ENCODE measurements at places on chromosomes 5 and 9.

- DNase-seq, result no peak
Measured at GRCh38 chr5:102867992-102868662, 113.0 kb downstream of the PAM start.

- no peak for DNase-seq
Measured at GRCh38 chr9:130017076-130017475, 25.9 kb downstream of the FNBP1 start.

- DNase-seq, result no peak
Measured at GRCh38 chr5:75018805-75019587, 33.4 kb downstream of the GCNT4 start.

DNA sequence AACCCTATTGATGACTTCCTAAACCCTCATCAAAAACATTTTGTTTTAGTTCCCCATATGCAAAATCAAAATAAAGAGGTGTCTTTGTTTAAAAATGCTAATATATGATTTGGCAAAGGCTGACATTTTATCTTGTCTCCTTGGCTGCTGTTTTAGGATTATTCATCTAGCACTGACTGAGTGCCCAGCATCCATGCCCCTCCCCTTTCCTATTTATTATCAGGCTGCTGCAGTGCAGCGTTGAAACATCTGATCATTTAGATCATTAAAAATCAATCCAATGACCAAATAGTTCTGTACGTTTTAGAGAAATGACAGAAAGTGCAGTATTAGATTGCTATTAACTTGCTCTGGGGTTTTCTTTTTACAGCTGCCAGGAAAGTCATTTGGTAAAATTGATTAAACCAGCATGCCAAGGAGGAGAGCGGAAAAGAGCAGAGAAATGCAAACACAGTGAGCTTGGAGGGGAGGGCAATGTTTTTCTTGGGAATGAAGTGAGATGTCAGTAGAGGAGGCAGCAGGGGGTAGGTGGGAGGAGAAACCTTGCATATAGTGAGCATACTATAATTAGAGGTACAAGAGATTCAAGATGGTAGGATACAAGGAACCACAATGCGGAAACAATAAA lies 286.3 kb downstream of the PDE4D start:
- DNase-seq, result no peak

GRCh38 chr5:123992641-123993040 lies 480.7 kb downstream of the CSNK1G3 start:
- DNase-seq, result no peak

GRCh38 chr5:150234576-150235499 lies 45.0 kb downstream of the SLC6A7 start:
- no peak for DNase-seq

GRCh38 chr5:150116667-150117400 lies 30.5 kb upstream of the CSF1R start:
- DNase-seq, result no peak

DNA sequence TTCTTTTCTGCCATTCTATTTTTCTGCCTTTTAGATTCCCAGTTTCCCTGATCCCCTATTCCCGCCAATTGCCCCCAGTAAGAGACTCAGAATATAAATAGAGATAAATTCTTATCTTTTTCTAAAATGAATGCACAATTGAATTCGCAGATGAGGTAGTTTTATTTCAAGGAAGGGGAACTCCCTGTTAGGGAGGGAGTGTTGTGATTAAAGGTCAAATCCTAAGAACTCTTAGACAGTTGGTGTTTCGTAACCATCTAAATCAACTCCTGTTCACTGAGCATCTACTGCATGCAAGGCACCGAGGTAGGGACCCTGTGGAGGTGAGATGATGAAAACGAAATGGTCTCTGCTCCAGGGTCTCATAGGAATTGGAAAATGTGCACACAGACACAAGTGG lies 7.7 kb upstream of the MAP3K1 start:
- DNase-seq, result no peak

DNA sequence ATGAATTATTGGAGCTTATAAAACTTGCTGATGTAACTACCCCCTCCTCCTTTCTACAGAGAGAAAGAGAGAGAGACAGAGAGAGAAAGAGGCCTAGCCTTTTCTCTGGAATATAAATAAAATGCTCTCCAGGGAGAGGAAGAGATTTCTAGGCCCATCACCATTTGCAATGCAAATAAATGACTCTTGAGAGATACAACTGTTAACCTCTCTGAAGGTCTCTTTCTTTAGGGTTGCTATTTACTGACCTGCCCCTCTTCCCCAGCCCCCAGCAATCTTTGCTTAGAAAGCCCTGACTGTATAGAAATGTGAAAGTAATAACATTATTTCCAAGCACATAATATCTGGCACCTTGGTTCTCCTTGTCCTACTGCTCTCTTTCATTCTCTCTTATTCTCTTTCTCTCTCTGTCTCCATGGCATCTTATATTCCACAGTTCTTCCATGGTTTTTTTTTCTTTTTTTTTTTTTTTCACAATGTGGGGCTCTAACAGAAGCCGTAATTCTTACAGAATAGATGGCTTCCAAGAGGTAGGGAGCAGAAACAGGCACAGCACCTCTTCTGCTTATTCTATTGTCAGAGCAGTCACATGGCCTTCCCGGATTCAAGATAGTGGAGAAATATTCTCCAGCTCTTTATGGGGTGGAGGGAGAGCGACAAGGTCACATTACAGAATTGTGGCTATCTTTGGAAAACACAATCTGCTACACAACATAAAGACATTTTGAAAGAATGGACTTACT lies 1087.9 kb upstream of the NUDT12 start:
- DNase-seq, result no peak

DNA sequence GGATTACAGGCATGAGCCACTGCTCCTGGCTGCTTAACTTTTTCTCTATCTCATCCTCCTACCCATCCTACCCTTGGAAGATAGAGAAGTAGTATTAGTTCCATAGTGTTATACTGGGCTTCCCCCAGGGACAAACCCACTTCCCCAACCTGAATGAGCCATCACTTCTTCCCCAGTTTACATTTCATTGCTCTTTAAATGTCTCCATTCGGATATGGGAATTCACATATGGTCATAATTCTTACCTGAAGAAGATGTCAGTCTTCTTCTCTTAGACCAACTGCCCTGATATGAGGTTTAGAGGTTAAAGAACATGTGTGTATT lies 1.9 kb downstream of the CD274 start:
- no peak for DNase-seq

DNA sequence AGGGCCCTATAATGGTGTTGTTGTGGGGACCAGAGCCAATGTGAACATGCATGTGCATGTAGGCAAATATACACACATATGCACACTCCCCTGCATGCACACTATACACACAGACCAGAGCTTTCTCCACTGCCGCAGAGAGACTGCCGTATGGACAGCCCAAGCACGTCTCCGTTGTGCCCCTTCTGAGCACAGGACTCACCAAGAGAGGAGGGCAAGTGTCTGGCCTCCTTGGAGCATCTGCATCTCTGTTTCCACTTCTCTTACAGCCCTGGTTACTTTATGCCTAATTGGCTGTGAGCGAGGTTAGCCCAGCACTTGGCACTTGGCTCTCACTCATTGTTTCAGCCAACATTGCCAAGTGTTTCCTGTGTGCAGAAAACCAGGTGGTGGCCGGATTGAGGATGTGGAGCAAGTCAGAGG lies 30.4 kb downstream of the CSF2 start:
- no peak for DNase-seq

GRCh38 chr5:161546470-161547301 lies at the start of gene GABRB2:
GABRB2 (minus strand) TSS chr5:161546725; CDS start chr5:161546643, 82 bp downstream.
- no peak for DNase-seq

GRCh38 chr9:86674487-86674886 lies 272.8 kb downstream of the GAS1 start:
- no peak for DNase-seq

GRCh38 chr9:73531658-73532057 lies 380.0 kb downstream of the ANXA1 start:
- no peak for DNase-seq

DNA sequence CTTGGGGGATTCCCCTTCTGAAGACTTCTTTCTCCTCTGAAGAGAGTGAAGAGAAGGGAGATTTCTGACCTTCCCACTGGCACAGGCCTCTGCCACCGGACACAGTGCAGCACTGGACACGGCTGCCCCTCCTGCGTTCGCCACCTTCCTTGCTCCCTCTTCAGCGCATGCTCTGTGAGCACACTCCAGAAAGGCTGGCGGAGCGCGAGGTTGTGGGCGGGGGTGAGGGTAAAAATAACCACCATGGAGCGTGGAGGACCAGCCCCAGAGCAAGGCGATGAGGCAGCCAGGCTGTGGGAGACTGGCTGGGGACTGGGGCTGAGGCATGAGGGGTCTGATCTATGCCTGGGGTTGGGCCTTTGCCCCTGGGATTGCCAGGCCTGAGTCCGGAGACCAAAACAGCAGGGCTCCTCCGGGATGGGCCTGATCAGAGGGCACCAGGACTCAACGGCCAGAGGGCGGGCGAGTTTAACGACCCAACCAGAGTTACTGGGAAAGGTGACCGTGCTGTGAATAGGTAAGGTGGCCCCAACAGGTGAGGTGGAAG lies 97.2 kb downstream of the ROR2 start:
- no peak for DNase-seq

DNA sequence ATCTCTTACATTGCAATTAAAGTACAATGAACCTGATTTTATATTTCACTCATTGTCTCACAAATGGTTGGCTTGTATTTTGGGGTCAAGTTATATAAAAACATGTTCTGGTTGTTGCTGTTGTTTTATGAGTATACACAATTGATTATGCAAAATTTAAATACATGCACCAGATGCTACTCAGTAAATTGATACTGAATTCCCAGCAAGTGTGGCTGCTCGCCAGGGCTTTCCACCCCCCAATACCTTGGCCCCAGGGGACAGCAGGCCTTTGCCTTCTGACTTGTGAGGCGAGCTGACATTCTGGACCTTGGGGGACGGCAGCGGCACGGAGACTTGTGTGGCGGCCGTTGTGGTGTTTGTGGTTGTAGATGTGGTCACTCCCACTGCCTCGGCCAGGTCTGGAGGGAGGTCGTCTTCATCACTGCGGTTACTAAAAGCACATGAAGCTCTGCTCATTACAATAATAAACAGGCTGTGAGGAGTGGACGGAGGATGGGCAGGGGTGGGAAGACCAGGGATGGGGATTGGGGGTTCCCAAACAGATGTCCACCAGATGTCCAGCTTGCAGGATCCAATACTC lies 27.0 kb upstream of the FRRS1L start:
- no peak for DNase-seq

DNA sequence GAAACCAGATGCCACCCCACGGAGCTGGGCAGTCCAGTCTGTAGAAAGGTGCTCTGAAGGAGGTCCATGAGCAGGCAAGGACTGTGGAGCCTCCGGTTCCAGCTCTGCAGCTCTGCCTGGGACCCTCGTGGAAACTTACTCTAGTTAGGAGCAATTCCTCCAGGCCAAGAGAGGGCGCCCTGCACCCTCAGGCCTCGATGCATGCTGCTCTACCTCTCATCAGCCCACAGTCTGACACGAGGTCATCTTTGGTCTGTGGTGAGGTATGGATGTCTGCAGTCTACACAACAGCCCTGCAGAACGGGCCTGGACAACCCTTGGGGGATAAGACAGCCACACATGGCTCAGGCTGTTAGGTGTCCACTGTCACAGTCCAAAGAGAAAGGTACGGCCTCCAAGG lies 50.6 kb upstream of the UBTD2 start:
- DNase-seq, result no peak

GRCh38 chr5:137234973-137235943 lies 263.9 kb downstream of the SPOCK1 start:
- DNase-seq, result no peak

DNA sequence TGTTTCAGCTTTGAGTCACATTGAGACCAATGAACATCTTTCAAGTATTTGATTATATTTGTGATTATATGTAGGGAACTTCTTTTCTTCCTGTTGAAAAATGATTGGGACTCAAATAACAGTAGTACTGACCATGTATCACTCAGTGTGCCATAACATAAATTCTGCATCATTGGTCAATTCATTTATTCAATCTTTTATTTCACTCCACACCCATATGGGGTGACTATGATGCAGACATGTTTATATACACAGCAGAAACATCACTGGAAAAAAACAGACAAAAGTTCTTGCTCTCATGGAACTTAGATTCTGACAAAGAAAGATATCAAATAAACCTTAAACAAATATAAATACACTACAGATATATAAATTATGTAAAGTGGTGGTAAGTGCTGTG lies 74.7 kb upstream of the ANXA1 start:
- DNase-seq, result no peak

GRCh38 chr5:113123618-113124017 lies 147.0 kb downstream of the DCP2 start:
- DNase-seq, result no peak

DNA sequence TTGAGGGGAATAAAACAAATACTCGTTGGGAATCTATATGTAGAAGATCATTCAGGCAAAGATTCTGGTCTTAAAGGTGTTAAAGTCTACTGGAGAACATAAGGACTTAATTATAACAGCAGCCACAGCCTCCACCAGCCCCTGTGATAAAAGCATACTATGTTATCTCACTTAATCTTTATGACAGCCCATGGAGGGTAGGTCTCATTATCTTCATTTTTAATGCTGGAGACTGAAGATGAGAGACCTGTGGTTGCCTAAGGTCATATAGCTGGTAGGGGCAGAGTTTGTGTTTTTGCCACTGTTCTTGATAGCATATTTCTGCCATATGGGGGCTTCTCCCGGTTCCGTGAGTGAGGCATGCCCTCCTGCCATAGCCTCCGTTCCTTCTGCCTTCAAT lies 88.7 kb downstream of the TRIO start:
- no peak for DNase-seq

DNA sequence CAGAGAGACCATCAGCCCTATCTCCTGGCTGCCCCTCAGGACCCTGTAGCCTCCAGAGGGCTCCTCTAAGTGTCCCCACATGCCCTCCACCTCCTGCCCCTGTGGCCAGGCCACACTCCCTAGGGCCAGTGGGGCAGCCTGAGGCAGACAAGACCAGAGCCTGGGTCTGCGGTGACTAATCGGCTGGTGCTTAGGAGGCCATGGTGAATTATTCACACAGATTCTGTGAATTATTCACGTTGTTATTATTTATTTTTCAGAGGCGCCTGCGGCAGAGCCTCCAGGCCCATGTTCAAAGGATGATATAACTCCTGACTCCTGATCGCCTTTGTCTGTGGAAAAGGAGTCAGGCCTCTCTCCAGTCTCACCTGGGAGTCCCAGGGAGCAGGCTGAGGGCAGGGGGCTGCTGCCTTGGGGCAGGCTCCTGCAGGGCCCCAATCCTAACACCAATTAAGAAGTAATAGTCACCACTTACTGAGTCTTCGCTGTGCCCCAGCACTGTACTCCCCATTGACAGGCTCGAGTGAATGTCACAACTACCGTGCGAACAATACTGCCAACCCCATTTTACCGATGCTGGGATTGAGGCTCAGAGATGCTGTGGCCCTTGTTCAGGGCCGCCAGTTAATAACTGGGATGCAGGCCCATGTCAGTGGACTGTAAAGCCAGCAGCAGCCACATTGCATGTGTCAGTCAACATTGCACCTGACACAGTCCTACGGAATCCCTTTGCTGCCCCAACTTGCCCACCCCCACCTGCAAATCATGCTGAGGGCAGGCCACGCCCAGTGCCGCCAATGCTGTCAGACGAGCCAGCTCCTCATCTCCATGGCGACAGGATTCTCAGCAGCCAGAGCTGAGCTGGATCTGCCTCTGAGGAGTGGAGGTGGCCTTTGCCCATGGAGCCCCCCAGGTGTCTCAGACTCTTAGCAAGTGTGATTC lies 94.9 kb downstream of the PCDH1 start:
- DNase-seq, result no peak
